Activated CD4-positive, alpha-beta T cell treated with anti-CD3 and anti-CD28 coated beads, Interleukin-10, Interleukin-2, amounts not matched to agents 100 ng/mL and 50 ng/mL, durations not matched to agents 16 hours and 8 hours (primary cell): ENCODE measurements at places on chromosomes 2 and 18.
A peak's percentile ranks its signal among the peaks of the same experiment; 100 is the strongest.

DNA sequence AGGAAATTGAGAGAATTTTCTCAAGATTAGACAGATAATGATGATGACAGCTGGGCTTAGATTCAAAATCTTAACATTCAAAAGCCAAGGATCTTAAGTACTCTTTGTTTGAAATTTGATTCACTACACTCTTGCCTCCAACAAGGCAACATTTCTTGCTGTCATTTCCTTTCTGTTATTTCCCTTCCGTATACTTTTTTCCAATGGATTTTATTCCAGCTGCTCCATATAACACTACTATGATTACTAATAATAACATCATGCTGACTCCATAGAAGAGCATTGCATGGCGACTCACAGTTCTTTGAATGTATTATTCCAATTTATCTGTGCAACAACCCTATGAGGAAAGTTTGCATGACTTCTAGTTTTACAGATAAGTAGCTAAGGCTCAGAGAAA, 33.9 kb upstream of the CCDC102B start:
- DNase-seq = no peak

- no peak for DNase-seq
Measured at GRCh38 chr18:1619507-1619906, 714.8 kb downstream of the ADCYAP1 start.

DNA sequence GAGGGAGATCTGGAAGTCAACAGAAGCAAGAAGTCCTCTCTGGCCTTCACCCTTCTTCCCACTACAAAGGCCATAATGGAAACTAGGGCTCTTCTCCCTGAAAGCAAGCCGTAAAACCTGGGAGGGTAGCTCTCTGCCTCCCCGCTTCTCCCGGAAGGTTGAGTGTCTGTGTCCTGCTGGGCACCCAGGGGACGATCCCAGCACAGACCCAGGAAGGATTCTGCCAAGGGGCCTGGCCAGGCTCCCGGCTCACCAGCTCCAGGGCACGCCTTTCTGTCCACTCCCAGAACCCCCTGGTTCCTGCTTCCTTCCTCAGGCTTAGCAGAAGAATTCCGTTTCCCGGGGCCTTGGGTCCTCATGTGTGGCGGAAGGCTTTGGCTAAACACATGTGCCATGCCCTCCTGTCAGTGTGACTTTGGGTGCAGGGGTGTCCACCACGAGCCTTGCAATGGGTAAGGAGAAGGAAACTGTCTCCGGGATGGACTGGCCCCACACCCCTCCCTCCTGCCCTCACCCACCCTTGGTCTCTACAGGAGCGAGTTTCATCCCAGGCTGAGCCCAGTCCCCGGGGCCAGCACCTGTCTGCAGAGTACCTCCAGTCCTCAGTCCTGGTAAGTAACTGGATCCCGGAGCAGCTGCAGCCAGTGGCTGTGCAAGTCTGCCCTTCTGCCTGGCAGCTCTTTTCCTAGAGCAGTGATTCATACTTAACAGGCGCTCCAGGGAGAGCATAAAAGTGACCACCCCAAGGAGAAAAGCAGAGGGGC, 135.8 kb downstream of the TPO start:
- DNase-seq = no peak

DNA sequence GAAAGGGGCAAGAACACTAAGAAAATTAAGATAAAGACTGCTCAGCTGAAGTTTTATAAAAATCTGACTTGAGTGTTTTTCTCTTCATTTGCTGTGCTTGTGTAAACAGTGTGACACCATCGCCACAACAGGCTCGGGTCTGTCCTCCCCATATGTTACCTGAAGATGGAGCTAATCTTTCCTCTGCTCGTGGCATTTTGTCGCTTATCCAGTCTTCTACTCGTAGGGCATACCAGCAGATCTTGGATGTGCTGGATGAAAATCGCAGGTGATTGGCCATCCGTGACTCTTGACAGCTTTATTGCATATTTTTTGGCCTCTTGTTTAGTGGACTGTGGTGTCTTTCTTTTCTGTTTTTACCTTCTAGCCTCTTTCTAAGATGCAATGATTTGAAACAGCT, 22.1 kb downstream of the MFF start:
- no peak for DNase-seq

DNA sequence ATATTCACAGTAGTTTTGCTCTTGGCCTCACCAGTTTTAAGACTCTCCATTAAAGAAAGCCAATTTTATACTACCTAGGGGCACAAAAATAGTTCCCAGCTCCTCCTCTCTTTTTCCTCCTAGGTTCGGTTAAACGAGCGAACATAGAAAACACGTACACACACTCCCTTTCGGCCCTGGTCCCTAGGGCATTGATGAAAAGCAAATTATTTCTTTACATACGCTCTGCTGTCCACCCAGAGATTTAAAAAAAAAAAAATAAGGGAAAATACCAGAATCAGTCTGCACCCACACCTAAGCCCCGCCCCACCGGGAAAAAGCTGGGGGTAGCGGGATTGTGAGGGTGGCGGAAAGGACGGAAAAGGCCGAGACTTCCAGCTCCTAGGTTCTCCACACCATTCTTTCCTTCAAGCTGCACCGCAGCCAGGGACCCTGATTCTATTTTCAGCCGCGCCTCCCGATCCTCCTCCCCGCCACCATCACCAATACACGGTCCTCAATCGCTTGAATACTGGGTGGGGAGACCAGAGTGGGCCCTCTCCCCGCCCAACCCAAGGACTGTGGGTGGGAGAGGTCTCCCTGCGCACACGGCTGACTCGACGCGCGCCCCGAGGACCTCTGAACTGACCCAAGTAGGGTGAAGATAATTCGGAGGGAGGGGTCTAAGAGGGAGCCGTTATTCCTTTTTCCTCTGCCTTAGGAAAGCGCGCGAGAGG, 769 bp downstream of the ATF2 start:
- DNase-seq = peak; percentile 27

DNA sequence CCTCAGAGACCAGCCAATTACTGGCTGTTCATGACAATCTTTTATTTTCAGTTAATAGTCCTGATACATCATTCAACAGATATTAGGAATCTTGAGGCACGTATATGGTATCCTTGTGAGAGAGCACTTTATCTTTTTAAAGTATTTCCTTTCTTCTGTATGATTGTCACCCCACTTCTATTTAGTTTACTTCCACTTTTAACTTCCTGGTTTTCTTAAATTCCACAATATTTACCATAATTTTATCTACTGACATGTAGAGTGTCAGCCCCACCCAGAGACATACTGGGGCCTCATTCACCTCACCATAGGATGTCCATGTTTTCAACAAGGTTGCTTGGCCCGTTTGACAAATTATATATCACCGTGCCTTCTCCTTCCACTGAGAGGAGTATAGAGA, 182.9 kb upstream of the ID2 start:
- no peak for DNase-seq

DNA sequence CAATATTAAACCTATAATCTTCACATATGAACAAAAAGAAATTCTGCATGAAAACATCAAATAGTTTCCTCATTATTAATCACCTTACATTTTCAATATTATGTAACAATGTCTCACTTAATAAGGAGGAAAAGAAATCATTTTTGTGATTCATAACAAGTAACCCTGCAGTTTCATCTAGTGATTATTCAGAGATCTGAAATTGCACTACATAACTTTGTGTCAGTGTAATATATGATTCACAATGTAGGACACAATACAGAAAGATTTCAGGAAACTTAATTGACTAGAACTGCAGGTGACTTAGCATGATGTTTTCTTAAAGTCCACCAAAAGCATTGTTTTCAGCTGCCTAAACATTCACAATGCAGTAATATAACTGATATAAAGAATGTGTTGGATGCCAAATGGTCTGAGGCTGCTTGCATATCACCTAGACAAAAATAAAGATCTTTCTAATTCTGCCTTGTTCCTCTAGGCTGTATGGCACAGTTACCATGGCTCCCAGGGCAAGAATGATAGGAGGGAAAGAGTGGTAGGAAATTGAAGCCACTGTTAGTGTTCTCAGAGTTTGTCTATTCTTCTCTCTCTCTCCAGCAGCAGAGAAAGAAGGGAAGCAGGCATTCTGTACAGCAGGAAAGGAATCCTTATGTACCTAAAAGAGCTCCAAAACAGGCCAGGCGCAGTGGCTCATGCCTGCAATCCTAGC, 366.6 kb downstream of the FSIP2 start:
- DNase-seq = no peak

- DNase-seq = no peak
Measured at GRCh38 chr2:151733771-151734672, at the start of gene NEB. TSS of gene NEB (minus strand) at chr2:151734476. CDS start at chr2:151733156, 1,320 bp downstream.

- DNase-seq = no peak
Measured at GRCh38 chr2:42092084-42092996, 44.5 kb downstream of the PKDCC start.

DNA sequence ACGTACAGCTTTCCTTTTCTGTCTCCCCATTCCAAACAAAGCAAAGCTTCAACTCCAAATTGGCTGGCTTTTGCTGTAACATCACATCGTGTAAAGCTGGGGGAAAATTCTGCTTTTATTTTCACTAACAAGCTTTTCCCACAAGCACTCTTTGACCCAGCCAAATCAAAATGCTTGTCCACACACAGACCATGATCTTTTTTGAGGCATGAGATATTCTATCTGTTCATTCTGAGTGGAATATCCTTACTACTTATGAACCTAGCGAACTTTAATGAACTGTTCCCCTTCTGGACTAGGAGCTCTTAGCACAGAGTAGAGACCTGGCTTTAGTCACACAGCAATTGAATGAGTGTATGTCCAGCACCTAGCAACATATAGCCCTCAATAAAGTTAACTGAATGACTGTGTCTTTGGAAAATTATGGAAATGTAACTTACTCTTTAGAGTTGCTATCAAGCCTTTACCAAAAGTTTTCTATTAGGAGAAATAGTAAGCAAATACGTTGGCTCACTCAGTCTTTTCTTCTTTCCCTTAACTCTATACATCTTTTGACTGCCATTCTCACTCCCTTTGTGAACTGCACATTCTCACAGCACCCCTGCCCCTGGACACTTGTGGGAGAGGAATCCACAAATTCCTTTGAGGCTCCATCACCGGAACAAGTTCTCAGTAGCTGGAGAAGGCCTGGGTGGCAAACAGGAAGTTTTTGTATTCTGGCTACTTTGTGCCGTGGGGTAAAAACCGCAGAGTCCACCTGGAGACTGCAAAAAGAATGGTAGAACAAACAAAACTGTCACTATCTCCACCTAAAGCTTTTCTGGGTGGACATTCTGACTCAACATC, 1.3 kb upstream of the UBE2E3 start:
- DNase-seq = no peak

DNA sequence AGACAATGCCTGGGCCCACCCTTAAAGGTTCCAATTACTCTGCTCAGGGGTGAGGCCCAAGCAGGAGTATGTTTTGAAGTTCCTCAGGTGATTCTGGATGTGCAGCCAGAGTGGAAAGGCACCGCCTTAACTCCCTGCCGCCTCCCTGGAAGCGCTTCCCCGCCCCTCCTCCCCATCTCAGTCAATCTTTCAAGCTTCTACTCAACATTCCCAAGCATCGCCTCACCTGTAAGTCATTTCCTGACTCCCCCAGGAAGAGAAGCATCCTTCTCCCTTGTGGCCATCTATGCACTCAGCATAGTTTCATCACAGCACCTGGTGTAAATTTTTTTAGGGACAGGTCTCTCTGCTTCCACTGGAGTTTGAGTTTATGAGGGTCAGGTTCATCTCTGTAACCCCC, 67.5 kb downstream of the MYL12B start:
- DNase-seq = no peak

- DNase-seq = no peak
Measured at GRCh38 chr2:238722883-238723282, 125.0 kb upstream of the TWIST2 start.

- DNase-seq = no peak
Measured at GRCh38 chr18:47936952-47937351, 6.5 kb upstream of the SMAD2 start.

DNA sequence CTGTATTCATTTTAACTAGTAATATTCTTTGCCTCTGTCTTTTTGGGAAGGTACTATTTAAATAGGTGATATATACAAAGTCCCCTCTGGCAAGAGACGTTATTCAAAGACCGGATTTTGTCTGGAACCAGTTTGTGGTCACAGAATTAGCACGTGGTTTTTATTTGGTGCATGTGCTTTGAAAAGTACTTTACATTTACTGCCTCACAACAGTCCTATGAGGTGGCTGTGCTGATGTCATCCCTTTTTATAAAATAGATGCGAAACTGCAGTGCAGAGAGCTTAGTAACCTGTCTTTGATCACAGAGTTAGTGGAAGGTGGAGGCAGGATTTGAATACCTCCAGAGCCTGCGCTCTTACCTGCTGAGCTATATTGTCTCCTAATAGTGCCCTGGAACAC, 4.0 kb downstream of the LPIN1 start:
- DNase-seq = peak; percentile 86

GRCh38 chr18:10524507-10525370, 1.1 kb upstream of the NAPG start:
- DNase-seq = no peak

DNA sequence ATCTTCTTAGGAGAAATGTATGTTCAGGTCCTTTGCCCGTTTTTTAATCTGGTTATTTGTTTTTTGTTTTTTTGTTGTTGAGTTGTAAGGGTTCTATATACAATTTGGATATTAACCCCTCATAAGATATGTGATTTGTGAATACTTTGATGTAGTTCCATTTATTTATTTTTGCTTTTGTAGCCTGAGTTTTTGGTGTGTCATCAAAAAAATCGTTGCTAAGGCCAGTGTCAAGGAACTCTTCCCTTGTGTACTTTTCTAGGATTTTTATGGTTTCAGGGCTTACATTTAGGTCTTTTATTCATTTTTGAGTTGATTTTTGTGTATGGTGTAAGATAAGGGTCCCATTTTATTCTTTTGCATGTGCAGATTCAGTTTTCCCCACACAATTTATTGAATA, 372.6 kb downstream of the PLCL1 start:
- DNase-seq = no peak

DNA sequence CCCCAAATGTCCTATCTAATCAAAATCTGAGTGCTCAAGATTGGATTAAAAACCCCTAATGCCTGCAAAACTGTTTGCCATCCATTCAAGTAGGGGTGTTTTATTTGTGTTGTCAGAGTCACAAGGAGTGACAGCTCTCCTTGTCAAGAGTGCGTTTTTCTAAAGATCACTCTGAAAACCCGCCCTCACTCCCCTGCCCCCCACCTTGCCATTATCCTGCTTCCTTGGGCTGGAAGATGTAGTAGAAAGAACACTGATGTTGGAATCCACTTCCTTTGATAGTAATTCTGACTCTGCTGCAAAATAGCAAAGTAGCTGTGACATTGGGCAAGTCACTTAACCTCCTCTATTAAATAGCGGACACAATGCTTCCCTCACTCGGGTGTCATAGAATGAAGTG, 155.6 kb downstream of the TSN start:
- no peak for DNase-seq

DNA sequence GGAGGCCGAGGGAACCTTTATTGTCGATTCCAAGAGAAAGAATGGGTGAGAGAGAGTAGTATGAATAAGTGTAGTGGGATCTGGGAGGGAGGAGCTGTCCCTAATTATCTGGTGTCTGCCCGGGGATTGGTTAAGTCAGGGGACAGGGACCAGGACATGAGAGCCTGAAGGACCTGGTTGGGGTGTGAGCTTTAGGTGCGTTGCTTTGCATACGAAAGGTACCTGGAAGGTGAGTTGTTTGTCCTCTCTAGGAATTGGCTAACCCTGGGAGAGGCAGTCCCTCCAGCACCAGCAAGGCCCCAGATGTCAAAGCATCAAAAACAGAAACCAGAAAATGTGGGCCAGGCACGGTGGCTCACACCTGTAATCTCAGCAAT, 48.1 kb upstream of the RPL31 start:
- DNase-seq = no peak
